Right lobe of liver (tissue), 6 donors: ENCODE measurements at places on chromosomes 5 and 9. TPM values are rescaled to one million over a fixed set of nuclear protein-coding genes. Genes with fewer than 3 reads are reported as not detected.

The C5orf22 gene
- total RNA-seq, result 8.5 TPM

The KIF4B gene
- total RNA-seq, result not detected

DNA sequence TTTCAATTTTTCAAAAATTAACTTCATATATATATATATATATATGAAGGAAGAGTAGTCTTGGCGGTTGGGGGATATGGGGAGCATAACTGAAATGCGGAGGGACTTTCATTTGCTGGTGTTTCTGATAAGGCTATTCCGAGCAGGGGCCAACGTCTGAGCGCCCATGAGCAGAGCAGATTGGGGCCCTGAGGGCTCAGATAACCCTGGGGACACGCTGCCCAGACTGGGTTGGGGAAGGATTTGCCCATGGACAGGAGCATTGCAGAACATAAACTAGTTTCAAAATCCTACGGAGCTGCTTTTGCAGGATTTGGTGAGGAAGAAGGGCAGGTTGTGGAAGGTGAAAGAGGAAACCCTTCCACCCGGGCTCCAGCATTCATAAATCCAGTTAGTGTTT is 240.2 kb downstream of the IRX1 start:
- no peak for DNase-seq

DNA sequence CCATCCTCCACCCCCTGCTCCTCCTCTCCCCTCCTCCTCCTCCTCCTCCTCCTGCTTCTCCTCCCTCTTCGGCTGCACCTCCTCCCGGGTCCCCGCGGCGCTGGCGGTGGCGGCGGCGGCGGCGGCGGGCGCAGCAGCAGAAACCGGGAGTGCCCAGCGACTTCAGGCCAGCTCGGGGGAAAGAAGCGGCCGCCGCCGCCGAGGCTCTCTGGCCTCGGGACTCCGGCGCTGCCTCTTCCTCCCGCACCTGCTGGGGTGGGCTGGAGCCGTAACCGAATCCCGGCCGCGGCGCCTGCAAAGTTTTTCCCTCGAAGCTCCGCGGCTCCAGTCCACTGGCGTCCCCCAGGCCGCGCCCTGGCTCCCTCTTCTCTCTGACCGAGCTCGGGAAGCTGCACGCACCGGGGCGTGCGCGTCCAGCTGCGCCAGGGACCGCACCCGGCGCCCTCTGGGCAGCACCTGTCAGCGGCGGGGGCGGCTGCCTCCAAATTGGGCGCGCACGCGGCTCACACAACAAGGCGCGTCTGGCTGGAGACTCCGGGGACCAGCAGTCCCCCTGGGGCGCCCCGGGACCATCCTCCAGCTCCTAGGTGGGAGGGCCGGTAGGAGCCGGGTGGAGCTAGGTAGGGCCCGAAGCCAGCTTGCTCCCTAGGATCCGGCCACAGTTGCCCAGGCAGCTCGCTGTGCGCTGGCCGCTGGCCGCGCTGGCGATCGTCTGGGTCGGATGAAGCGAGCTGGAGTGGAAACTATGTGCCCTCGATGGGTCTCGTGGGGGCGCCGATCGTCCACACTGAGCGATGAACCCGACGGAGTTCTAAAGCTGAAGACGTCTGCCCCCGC is at the start of gene MCTP1:
MCTP1 (minus strand) TSS at position 523 of the 837 bp plus-strand sequence.
- no peak for DNase-seq

DNA sequence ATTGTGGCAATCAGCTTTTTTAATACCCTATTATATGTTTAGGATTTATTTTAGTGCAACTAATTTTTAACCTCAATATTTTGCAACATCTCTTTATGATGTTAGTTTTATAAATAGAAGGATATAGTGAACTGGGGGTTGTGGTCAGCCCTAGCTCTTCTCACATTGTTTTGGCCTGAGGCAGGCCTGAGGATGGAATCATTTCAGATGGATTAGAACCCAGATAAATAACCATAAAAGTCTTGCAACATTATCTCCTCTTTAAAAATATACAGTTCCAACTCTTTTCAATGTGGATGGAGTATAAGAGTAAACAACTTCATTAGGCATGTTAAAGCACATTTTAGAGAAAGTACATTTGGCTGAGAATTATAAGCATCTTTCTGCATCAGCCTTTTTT is 522.7 kb downstream of the NR2F1-AS1 start:
- DNase-seq, result no peak

- no peak for DNase-seq
Measured at GRCh38 chr9:112278152-112278551, 55.3 kb downstream of the PTBP3 start.

DNA sequence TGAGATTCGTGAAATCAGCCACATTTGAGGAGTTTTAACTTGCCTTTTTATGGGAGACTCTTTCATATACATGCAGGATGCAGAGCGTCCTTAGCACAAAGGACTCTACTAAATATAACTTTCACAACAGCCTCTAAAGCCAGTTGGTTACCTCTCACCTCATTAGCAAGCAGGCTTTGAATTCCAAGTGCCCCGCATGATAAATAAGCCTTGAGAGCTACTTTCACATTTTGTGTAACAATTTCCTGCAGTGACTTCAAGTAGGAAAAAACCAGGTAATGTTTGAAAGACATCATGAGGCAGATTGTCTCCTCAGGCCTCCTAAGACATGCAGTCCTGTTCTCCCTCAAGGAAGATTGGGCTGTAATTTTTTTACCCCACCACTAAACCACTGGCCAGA is 50.5 kb downstream of the RALGPS1 start:
- DNase-seq, result no peak
